ENCODE measurements at places on chromosomes 5 and 9.

DNA sequence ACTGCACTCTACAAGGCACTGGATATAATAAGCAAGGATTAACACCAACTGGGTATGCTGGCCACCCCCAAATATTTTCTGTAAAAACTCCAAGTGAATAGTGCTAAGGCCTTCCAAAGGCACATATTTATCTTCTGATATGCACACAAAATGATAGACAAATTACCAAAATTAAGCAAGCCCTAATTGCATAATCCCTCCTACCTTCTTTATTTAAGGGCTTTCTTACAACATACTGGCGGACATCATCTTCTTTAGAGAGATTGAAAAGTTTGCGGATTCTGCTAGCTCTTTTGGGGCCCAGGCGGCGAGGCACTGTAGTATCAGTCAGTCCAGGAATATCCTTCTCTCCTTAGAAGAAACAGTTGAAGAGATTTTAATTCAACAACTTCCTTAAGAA lies 1.9 kb downstream of the RPS6 start:
- DNase-seq: no peak

- no peak for DNase-seq
These were observed 114.7 kb upstream of the CXCL14 start for GRCh38 chr5:135693371-135693955.

DNA sequence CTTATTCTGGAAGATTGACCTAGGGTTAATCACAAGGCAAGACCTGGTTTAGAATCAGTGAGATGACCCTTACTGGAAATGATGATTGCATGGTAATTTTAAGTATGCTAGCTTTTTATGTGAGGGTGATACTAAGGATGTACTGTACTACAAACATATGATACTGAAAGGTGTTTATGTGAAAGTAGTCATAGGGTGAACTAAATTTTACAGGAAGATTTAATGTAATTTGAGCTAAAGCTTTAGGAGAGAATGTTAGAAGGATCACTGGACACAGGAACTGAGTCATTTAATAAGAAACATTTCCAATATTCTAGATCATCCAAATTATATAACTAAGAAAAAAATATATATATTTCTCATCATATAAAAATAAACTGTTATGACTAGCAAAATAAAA lies 197.2 kb downstream of the COX7C start:
- no peak for DNase-seq

GRCh38 chr5:117144086-117144485 lies 569.5 kb upstream of the SEMA6A start:
- no peak for DNase-seq

DNA sequence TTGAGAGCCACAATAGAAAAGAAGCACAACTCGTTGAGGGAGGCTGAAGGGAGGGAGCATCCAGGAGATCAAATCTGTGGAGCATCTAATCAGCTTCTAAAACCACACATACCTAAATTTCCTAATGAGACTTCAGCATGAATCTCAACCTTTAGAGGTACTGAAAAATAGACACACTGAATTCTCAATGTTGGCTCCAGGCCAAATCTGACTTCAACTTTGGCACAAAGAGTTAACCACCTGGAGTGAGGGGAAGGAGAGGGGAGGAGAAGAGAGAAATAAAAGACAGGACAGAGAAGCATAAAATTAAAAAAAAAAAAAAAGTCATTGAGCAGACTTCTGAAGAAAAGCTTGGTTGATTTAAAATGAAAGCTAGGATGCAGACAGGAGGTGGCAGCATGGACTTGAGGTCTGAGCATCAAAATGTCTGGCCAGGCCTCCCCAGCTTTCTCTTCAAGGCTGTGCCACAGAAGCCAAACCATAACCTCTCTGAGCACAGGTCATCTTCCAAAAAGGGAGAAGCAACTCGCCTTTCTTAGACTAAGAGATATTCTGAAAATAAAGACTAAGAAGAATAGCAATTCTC lies 205.6 kb downstream of the DENND1A start:
- DNase-seq: no peak

GRCh38 chr9:132982458-132982857 lies 4.0 kb downstream of the GFI1B start:
- DNase-seq: no peak

- DNase-seq: no peak
These were observed 118.6 kb downstream of the KIAA0825 start for GRCh38 chr5:94499806-94500205.

DNA sequence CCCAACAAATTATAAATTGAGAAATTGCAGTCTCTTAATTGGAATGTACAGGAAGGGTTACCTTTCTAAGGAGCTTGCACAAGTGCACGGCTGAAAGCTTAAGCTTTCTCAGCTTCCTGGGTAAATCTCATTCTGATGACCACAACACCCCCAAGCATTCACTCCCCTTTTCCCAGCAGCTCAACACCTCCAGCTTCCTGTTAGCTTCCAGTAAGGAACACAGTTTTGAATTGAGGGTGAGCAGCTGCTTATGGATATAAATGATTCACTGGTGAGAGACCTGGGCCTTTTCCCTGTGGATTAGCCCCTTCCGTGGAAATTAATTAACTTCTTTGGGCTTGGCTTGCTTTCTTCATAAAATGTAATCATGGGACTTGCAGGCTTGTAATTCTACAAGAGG lies 101.2 kb downstream of the SLC28A3 start:
- DNase-seq: no peak

- DNase-seq: no peak
These were observed 296.6 kb upstream of the PCSK5 start for GRCh38 chr9:75593920-75594319.

GRCh38 chr5:139394123-139394653 lies 716 bp downstream of the PROB1 start:
- peak; percentile 84 for DNase-seq

GRCh38 chr5:95995962-95996489 lies 34.4 kb upstream of the ELL2 start:
- no peak for DNase-seq

DNA sequence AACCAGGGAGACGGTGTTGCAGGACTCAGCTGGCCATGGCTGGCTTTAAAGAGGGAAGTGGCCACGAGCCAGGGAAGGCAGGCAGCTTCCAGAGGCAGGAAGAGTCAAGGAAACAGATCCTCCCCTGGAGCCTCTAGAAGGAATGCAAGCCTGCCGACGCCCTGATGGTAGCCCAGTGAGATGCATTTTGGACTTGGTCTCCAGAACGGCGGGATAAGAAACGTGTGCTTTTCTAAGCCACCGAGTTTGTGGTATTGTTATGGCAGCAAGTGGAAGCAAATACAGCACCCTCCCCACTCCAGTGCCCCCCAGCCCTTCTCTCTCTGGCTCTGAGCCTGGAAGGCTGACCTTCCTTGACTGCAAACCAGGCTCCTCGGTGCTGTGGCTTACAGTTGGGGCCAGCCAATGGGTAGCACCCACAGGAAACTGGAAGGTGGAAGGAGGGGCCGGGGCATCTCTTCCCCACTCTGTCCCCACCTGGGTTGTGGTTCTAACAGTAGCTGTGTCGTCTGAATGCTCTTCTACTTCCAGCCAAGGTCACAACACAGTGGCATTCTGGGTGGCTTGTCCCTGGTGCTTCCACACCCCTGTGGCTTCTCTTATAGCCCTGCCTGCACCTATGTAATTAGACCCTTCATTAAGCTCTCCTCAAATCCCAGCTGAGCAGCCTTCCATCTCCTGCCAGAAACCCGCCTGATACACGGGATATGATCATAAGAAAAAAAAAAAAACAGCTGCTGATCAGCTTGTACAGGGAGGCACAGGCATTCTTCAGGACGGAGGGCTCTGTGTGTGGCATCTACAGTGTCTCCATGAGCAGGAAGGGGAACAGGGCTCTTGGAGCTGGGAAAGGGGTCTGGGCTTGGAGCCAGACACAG lies 29.9 kb upstream of the UNC5A start:
- no peak for DNase-seq

DNA sequence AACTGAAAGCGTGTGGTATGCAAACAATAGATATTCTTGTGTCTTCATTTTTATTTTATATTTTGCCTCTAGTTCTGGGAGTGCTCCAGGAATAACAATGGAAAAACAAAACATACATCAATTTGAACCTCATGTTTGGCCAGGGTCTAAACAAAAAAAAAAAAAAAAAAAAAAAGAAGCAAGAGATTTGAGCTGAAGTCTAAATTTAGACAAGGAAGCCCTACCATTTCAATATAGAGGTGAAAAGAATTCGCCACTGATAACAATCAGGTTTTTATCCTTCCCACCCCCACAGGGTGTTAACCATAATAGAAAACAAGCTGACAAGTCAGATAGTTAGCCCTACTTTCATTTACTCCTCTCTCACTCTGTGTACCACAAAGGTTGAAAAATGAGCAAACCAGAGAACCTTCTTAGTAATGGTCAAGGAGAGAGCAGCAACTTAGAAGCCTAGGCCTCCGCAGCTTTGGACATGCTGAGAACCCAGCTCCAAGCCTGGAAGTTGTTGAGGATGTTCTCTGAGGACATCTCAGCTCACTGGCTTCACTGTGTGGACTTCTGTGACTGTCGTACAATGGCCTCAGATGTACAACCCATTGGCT lies 118.2 kb upstream of the HMHB1 start:
- DNase-seq: peak; percentile 7

DNA sequence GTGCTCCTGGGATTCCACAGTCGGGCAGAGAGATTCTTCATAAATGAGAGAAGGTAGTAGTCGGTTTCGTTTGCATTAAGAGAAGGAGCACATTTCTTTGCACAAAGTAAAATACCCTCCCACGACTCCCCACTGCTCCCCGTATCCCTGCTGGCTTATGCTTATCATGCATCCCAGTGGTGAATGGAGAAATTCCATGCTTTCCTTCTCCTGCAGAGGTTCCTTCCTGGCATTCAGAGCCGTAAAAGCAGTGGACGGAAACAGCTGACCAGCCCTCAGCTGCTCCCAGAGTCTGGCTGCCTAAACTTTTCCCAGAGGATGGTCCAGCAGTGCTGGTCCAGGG lies 93.1 kb downstream of the C9orf152 start:
- no peak for DNase-seq

- DNase-seq: no peak
These were observed 43.0 kb downstream of the CYFIP2 start for GRCh38 chr5:157308836-157309465.

- no peak for DNase-seq
These were observed 79.7 kb upstream of the SSBP2 start for GRCh38 chr5:81830596-81830995.

- DNase-seq: no peak
These were observed 3.1 kb upstream of the TGFBR1 start for GRCh38 chr9:99101812-99102211.

GRCh38 chr9:93252116-93252780 lies 68.3 kb downstream of the WNK2 start:
- DNase-seq: no peak

DNA sequence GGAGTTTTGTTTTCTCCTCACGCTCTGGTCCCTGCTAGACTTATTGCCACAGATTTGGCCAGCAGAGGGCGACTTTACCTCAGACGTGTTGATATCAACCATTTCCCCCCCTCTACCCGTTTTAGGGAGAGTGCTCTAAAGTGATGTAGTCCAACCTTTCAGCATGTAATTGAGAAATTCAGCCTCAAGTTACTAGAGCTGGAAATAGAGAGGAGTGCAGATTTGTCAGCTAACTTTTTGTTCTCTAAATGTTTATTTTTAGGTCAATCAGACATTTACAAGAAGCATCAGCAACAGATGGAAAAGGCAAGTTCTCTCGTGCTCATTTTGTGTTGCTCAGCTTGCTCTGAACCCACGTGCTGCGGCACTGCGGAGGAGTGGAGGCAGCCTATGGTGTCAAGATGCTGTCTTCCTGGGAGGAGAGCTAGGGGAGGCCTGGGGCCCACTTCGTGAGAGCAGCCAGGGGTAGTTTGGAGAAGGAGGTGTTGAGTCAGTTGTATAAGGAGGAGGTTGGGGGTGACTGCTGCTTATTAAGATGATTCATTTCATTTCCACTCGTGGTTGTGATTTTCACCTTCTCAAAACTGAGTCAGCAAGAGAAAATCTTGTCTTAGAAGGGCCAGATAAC lies 53.6 kb downstream of the GPR107 start:
- DNase-seq: peak; percentile 86

DNA sequence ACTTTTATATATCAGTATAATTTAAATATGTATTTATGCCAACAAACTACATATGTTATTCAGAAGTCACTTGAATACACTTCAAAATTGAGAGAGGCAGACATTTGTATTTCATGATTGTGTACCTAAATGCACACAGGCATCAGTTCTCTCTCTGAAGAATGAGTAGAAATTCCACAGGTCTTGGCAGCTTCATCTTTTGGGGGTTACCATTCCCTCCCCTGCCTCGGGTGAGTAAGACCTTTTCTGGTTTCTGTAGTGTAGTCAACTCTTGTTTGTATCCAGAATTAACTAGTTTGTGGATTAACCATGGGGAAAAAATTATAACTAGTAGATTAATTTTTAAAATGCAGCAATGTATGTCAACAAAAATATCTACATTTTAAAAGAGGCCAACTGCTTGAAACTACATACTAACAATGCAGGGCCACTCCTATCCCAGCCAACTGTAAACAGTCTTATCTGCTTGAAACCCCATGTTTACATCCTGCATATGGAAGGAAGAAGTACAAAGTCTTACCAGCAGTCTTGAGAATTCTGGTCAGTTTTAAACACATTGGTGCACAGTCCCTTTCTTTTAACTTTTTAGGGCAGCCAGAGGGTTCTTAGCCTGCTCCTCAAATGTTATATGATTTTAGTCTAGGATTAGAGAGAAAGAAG lies 339.6 kb upstream of the KIF2A start:
- DNase-seq: no peak

- DNase-seq: no peak
These were observed 13.0 kb downstream of the F2RL2 start for GRCh38 chr5:76610196-76610595.

GRCh38 chr9:69370430-69370829 lies 45.4 kb downstream of the ENTREP1 start:
- DNase-seq: no peak

DNA sequence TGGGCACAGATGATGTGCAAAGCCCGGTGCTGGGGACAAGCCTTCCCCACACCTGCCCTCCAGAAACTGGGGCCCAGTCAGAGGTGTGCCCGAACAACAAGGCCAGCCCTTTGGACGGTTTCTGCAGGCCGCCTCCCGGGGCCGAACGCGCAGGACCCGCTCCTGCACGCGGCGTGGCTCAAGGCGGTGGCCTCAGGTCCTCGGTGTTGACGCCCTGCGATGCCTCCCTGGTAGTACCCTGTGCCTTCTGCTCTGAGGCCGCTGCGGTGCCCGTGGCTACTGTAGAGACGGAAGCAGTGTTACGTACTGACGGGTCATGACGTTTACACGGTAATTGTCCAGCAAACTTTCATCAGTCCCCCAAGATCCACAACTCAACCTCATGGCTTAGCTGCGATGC lies 33.5 kb upstream of the FANCC start:
- DNase-seq: no peak

DNA sequence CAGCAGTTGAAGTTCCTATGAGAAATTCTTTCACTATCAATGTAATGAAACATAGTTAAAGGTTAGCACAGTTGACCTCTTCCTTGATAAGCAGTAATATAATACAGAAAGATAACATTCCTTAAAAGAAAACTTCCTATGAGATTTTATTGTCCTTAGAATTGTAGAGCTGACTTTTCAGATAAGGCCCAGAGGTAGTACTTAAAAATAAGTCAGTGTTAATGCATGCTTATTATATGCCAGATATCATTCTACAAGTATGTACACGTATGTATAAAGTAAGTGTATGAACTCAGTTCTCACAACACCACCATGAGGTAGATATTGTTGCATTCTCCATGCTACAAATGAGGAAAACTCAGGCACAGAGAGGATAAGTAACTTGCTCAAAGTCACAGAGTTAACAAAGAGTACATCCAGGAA lies 15.3 kb downstream of the AP3S1 start:
- no peak for DNase-seq
